ENCODE measurements at places on chromosomes 5 and 9.

DNA sequence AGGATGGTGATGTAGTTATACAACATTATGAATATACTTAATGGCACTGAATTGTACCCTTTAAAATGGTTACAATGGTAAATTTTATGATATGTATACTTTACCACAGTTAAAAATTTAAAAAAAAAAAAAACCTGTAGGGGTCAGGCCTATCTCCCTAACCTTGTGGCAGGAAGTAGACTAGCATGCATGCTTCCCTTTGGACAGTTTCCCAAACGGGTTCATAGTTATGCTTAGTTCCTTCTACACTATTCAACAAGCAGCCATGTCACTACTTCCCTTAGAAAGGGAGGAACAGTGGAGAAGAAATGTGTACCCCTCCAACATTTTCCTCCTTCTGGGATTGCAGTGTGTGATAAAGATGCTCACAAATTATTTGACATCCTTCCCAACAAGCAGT, 32.5 kb downstream of the IDNK start:
- DNase-seq = no peak

DNA sequence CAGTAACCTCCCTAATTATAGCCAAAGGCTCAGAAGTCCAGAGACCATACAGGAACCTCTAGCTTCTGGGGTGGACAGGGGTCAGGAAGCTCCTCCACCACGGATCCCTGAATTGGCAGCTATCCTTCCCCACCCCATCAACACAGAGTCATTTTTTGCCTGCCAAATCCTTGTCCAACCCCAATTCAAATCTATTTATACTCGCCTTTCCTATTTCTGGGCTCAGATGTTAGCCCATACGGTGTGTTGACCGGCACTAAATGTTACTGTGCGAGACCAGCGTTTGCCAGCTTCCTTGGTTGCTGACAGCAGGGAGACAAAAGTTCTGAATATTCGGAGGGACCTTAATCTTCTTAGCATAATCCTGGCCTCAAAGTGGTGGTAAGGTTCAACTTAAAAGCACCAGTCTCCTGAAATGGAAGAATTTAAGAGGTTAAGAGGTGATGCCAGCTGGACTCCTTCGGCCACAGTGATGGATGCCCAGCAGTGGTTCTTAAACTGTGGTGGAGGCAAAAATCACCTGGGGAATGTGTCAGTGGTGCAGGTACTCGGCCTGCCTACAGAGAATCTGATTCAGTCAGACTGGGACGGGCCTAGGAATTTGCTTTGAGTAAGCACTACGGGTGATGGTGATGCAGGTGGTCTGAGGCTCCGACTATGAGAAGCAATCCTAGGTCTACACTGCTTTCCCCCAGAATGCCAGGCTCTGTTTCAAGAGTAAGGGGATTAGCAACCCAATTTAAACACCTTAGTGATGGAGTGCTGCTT, 204.8 kb upstream of the MEF2C start:
- no peak for DNase-seq

DNA sequence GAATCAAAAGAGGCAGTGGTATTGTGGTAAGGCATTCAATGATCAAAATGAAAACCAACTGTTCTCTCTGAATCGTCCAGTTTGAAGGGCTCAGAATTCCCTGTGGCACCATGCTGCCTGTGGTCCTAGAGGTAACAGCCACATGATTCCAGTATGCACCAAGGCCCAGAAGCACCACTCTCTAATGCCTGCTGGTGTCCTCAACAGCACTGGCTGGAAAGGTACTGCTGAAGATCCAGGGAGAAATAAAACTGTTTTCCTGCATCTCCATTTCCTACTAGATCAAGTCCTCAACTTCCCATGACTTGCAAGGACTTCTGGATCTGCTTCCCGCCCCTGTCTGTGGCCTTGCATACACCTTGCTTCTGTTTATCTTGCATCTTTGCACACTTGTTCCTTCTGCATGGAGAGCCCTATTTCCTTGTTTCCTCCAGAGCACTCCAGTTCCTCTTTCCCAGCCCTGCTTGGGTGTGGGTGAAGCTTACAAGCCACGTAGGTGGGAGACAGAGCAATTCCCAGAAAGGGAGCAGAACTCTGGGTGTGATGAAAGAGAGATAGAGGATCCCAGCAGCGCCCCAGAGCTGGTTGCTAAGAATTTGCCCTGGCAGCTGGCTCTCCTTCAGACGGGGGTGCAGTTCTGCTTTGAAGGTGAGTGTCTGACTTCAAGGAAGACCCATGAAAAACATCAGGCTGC, 41.0 kb upstream of the EQTN start:
- no peak for DNase-seq

DNA sequence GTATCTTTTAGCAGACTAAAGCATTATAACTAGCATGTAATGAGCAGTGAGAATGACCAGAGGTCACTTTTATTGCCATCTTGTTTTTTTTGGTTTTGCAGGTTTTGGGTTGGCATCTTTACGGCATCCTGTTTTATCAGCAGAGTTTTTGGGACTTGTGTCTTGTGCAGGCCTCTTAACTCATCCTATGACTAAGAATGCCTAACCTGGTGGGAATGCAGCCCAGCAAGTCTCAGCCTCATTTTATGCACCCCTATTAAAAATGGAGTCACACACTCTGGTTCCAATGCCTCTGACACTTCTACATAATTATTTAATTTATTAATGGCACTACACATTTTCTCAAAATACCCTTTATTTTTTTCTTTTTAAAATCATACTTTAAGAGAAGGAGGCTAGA, 726.5 kb upstream of the RIOK2 start:
- no peak for DNase-seq

DNA sequence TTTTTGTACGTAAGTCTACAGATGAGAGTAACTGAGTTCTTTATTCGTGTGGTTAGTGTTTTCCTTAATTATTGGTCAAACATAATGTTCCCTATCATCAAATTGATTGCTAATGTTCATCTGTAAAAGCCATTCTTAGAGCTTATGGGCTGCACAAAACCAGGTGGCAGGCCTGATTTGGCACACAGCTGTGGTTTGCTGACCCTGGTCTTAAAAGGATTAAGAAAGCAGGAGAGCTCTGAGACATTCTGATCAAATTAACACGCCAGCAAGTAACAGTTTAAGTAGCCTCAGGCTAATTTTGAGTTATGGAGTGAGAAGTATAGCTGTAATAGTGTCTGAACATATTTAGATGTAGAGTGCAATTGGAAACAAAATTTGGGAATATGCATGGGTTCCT, 63.2 kb downstream of the PRR16 start:
- DNase-seq = no peak

DNA sequence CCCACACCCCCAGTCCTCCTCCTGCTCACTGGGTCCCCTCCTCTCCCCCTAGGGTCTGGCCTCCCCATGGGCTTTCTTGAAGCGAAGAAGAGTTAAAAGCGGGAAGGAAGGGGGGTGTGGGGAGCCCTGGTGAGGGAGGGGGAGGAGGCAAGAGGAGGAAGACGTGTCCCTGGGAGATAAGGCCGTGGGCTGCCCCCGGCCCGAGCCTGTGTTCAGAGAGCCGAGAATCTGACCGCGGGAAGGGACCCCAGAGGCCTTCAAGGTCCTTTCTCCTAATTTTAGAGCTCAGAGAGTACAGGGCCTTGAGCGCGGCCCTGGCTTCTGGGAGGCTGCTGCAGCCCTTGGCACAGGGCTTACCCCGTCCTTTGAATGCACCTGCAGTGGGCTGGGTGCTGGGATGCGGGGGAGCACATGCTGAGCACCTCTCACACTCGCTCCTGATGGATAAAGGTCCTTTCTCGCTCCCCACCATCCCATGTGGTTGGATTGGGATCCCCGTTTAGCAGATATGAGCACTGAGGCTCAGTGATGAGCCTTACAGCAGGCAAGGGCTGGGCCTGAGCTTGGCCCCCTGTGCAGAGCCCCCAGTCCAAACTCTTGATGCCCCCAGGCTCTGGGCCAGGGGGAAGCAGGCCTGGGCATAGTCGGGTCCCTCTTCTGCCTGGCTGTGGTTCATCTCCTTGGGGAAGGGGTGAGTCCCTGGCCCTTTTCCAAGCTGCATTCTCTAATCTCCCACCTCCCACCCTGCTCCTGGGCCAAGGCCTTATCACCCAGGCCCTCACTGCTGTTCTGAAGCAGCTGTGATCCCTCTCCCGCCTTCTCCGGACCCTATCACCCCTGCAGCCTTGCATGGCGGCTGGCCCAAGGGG, 5.9 kb downstream of the GFI1B start:
- DNase-seq = no peak

DNA sequence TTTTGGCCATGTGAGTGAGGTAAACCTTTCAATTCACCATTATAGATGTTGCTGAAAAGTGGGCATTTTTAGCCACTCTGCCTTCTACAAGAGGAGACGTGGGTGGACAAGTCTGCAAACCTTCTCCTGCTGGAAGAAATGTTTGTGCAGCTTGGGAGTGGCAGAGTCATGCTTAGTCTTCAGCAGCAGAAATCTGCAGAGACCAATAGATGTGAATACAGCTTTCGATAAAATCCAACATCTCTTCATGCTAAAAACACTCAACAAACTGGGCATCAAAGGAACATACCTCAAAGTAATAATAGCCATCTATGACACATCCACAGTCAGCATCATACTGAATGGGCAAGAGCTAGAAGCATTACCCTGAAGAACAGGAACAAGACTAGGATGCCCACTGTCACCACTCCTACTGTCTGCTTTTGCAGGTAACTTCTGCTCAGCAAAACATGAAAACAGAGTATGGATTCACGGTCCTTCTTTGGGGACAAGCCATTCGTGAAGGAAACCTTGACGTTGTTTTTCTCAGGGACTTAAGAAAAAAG, 91.3 kb downstream of the RALGPS1 start:
- DNase-seq = no peak

GRCh38 chr5:113295111-113295539, 139.7 kb downstream of the TSSK1B start:
- no peak for DNase-seq

GRCh38 chr5:124655921-124656511, 90.4 kb downstream of the ZNF608 start:
- DNase-seq = no peak

GRCh38 chr5:156438076-156438475, 111.1 kb downstream of the SGCD start:
- no peak for DNase-seq

GRCh38 chr5:6737043-6737941, 24.1 kb downstream of the TENT4A start:
- no peak for DNase-seq

DNA sequence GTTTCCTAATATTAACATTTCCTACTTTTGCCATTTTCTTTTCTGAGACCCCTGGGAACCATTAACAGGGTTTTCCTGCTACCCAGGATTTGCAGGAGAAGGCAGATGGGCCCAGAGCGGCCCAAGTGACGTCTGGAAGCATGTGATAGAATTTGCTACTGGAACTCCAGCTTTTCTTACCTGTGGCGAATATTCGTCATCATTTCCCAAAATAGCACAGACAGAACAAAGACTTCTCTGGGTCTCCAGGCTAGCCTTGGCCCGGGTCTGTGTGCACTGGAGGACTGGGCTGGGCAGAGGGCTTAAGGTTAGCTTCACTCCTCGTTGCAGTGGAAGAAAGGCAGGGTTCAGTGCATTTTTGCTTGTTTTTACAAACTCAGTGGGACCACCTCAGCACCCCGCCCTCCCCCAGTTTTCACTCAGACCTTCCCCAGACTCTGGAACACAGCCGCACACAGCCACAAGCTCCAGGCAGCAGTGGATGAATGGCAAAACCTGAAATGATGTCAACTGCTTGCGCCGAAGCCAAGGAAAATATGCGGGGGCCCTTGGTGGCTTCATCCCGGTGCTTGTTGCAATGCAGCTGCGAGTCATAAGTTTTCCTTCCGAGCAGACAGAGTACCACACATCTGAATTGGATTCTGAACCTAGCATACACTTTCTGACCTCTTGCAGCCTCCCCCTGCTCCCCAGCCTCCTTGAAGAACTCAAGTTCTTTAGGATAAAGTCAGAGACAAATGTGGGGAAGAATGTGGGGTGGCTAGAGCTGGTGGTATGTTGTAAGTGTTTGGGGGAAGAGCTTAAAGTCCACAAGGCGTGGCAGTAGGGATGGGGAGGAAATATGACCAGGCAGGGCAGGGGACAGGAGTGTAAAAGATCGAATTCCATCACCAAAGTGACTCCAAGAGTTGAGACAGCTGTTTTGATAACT, 586.0 kb downstream of the CCDC171 start:
- DNase-seq = no peak

DNA sequence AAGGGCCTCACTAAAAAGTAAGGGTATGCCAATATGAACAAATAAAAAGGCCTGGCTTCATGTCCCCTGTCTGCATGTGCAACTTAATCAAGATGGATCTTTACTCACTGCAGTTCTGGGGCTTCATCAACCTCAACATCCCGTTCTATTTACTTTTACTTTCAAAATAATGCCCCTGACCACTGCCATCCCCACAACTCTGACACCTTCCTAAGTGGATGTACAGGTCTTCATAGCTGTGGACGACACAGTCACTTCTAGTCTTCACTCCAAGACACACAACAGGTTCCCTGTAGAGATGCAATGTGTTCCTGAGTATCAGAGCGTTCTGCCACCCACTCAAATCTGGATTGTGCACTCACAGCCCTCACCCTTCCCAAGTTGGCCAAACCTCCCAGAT, 136.1 kb downstream of the ENC1 start:
- no peak for DNase-seq

DNA sequence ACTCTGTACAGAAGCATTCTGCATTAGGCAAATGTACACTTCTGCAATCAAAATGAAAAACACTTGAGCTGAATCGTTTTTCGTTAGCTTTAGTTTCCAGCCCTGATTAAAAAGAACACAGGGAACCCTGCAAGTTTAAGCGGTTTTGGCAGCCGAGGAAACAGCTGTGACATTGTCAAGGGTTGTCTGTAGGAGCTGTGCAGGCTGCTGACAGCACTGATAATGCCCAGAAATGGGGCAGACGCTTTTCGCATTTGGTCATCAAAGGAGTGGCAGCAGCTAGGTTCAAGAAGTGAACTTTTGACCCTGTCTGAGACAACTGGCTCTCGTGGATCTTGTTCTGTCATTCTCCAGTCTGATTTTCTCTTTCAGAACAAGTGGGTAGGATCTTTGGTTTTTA, 165.6 kb upstream of the CCDC152 start:
- DNase-seq = no peak

DNA sequence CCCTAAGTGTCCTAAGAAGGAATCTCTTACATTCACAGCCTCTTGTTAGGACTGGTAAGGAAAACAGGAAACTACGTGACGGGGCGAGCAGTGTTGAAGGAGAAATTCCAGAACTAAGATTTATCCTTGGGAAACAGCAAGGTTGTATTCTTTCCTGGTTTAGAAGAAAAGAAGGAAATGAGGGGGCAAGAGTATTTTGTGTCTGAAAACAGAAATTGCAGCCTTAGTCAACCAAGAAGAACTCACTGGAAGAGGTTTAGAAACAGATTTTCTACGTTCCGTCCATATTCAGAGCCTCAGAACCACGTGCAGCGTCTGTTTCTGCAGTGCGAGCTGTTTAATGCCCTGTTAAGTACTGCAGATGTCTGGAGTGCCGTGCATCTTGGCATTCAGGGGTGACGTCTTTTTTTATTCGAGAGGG, 75.2 kb downstream of the GOLPH3 start:
- no peak for DNase-seq

- no peak for DNase-seq
These were observed 7.0 kb downstream of the NR5A1 start for GRCh38 chr9:124500028-124500795.
